T-helper 2 cell treated with Interferon-gamma antibody and Interleukin-4, amounts not matched to agents 5 μg/mL and 100 μg/mL, for 36 hours (primary cell): ENCODE measurements at places on chromosomes 1 and 21.

DNA sequence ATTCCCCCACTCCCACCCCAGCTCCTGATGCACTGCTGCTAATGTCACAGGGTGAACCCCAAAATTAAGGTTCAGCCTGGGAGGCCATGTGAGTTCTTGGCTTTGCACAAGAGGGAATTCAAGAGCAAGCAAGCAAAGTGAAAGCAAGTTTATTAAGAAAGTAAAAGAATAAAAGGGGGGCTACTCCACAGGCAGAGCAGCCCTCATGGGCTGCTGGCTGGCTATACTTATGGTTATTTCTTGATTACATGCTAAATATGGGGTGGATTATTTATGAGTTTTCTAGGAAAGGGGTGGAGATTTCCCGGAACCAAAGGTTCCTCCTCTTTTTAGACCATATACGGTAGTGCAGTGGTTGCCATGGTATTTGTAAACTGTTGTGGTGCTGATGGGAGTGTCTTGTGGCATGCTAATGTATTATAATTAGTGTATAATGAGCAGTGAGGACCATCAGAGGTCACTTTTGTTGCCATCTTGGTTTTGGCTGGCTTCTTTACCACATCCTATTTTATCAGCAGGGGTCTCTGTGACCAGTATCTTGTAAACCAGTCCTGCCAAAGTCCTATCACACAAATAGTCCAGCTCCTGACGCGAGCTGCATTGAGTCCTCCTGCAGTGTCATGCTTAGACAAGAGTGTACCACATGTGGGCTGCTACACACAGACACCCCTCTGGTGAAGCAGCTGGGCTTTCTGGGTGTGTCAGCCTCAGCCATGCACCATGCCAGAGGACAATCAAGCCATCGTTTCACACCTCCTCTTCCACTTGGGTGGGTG is 46.4 kb upstream of the CSF1 start:
- no peak for DNase-seq

DNA sequence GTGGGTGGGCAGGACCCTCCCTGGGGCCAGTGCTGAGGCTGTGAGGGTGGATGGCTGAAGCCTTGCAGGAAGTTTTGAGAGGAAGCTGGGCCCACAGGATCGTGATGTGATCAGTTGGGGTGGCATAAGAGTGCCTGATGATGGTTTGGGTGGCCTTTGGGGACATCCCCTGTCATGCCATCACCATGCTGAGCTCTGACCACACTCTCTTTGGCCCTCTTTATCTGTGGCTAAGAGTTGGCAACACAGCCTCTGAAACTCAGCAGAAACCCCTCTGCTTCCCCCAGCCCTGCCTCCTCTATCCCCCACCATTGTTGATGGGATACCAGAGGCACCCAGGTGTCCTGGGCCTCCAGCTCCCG is 19.8 kb downstream of the MIIP start:
- no peak for DNase-seq

GRCh38 chr21:42799516-42799915 is 79.8 kb downstream of the WDR4 start:
- DNase-seq, result peak; percentile 36

- peak; percentile 20 for DNase-seq
Measured at GRCh38 chr1:227758366-227758765, 23.1 kb downstream of the SNAP47 start.

GRCh38 chr1:64197076-64197475 is 6.3 kb upstream of the UBE2U start:
- no peak for DNase-seq

DNA sequence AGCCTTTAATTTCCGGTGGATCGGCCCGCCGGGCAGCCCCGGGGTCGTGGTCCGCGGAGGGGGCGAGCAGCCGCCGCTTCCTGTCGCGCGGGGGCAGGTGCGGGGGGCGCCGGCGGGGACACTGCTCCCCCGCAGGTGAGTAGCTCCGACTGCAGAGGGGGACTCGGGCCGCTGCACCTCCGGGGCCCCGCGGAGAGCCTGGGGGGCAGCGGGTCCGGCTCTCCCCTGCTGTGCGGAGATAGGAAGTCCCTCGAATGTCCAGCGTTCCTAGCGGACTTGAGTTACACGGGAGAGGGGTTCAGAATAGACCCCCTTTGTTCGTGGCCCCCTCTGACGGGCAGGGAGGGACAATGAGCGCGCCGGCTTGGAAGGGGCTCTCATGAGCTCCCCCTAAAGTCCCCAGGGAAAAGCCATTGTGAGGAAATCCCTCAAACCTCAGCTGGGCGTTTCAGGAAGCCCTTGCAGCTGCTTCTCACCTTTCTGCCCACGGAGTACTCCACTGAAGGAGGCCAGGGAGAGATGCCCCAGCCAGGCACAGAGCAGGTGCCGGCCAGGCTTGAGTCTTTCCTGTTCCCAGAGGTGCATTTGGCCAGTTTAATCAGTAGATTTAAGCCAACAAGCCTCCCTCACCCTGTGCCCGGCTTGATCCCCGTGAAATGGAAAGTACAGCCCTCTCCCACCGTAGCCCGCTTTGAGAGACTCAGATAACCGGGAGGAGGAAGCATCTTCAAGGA is 925 bp downstream of the PDE9A start:
- no peak for DNase-seq

GRCh38 chr1:61980561-61980960 is 214.1 kb upstream of the L1TD1 start:
- DNase-seq, result no peak

- DNase-seq, result no peak
Measured at GRCh38 chr1:201849372-201850052, 20.6 kb downstream of the IPO9 start.

DNA sequence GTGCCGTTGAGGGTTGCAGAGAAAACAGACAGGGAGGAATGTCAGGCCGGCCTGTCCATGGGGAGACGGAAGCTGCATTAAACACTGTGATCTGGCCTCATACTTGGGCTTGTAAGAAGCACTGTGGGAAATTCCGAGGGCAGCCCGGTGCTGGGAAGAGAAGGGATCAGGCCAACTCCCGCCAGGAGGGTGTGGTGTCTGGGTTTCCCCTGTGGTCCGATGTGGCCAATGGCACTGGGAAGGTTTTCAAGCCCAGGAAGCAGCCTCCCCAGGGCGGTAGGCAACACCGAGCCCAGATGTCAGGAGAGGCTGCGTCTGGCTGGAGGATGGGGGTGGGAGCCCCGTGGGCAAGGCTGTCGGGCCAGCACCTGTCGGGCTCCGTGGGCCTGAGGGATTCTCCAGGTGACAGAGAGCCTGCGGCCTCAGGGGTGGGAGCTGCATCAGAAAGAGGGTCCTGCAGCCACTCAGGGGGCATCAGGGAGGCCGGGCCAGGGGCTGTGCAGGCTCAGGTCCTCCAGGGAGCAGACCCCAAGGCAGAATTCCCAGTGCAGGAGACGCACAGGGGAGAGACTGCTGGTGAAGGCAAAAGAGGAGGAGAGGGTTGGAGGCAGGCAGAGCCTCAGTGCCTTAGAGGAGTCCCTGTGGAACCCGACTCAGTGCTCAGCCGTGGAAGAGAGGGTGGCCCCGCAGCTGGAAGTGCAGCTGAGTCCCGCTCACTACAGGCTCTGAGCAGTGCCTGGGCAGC is 8.4 kb downstream of the UBASH3A start:
- no peak for DNase-seq

DNA sequence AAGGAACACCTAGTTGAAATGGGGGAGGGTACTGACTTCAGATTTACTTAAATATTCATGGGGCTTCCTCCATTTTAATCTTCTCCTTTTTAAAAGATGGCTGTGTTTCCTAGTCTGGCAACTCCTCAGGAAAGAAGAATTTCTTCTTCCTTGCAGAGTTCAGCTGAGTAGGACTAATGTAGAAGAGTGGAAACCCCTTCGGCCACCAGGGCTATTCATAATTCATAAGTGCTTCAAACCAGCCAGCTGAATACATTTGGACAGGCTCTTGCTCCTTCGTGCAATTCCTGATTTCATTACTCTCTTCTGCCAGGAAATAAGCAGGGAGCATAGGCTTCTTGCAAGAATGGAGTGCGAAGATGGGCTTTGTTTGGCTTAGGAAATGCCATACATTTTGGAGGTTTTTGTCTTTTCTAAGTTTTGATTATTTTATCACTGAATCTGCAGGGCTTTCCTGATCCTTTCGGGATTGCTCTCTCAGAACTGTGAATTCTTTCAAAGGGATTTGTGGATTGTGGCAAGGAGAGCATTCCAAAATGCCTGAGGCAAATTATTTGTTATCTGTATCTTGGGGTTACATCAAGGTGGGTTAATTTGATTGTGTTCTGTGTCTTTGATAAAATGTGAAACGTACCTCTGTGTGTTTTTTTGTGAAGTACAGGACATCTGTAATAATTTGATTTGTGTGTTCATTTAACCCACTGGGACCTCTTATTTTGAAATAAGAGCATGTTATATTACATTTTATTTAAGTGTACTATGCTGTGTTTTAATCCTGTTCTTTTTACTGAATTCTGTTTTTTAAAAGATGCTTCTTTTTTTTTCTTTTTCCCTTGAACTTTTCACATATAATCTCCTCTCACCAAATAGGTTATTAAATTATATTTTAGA is 179.4 kb upstream of the SGIP1 start:
- no peak for DNase-seq

GRCh38 chr1:53644909-53645689 is 93.9 kb downstream of the GLIS1 start:
- DNase-seq, result no peak

DNA sequence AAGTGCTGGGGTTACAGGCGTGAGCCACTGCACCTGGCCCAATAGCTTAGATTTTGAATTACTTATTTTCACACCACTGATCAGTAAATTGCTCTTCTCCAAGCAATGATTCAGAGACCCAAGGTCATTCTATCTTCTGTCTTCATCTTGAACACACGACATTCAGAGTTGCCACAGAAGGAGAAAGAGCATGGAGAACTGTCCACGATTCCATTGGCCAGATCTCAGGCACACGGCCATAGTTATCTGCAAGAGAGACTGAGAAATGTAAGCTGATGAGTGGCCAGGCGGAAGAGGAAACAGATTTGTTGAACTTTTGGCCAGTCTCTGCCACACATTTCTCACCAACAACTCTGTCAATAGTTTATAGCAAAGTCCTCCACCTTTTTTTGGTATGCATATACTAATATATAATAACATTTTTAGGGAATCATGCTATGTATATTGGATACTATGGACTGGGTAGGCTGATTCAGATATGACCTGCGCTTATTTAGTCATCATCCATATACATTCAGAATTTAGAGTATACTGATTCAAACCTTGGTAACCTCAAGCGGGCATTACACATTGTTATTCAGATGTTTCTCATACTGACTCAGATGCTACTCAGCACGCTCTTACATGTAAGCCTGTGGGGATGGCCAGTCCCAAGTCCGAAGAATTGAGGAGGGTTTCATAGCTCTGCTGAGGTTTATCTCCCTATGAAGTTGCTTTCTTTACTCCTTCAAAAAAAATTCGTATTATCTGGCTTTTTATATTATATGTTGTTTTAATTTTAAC is 25.5 kb upstream of the CAP1 start:
- no peak for DNase-seq

DNA sequence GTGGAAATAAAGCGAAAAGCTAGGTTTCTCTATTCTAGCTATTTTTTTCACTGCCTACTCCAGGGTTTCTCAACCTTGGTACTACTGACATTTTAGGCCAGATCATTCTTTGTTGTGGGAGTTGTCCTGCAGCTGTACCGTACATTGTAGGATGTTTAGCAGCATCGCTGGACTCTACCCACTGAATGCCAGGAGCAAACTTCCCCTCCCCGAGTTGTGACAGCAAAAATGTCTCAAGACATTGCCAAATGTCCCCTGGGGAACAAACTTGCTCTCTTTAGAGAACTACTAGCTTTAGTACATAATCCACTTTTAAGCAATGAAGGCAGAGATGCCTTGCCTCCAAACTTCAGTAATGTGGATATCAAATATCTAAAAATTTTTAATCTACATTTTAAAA is 122.8 kb downstream of the PLPPR5 start:
- DNase-seq, result no peak

GRCh38 chr1:54399765-54400164 is 6.4 kb downstream of the SSBP3 start:
- DNase-seq, result peak; percentile 38

DNA sequence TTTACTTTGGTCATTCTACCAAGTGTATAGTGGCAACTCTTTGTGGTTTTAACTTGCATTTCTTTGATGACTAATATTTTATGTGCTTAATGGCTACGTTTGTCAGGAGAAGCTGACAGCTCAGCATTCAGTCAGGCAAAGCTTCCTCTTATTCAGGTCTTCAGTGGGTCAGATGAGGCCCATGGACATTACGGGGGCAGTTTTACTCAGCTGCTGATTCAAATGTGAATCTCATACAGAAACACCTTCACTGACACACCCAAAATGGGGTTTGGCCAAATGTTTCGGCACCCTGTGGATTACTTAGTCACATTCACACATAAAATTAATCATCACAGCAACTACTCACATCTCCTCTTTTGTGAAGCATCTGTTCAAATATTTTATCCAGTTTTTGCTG is 104.9 kb upstream of the PLD5 start:
- DNase-seq, result no peak

DNA sequence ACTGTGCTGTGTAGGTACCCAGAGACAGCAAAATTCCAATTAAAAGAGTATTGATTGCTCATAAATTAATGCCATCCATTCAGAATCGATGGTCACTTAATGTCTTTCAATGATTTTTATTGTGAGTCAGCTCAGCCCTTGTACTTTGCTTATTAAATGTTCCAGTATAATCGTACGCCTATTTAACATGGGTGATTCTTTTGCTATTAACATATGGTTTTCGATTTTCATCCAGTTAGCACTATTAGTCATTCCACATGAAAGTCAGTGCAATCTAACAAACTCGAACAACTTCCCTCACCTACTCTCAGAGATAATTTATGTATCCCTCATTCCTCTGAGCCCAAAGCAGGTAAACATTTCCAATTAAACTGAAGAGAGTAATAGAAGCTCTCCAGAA is 109.6 kb upstream of the APP start:
- no peak for DNase-seq
